ENCODE measurements at places on chromosomes 5 and 9.

DNA sequence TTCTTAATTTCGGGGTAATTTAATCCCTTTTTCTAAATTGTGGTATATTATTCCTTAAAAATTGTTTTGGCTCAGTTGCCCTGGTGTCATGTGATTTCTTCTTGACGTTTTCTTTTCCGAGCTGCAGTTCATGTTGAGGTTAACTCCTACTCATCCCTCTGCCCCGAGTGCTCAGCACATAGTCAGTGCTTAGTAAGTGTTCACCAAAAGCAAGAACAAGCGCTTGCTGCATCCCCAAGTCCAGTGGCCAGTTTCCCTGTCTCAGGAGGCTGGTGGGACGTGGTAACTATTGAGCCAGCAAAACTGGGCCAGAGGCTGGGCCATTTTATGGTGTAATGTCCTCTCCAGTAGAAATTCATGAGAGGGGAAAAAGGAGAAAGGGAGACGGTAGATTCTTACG lies 23.3 kb downstream of the TRIO start:
- no peaks in the 10 kb centered on the region for H3K27me3 ChIP-seq
- no peak for DNase-seq
- no peak overlapping the region for H3K4me3 ChIP-seq

DNA sequence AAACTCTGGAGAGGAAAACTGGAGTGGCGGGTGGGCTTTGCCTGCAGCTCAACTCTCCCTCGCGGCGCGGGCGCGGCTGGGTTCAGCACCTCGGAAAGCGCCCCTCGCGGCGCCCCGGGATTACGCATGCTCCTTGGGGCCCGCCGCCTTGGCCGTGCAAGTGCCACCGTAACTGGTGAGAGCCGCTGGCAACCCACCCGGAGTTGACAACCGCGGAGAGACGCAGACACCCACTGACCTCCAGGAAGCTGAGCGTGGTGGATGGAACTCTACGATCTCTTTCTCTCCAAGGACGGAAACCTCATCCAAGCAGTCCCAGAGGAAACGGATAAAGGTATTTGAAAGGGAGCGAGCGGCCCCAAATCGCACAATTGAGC lies 194 bp upstream of the RXFP3 start:
- peak overlapping the region; percentile 56 for H3K4me3 ChIP-seq
- no peak overlapping the region for H3K27ac ChIP-seq
- H3K4me1 ChIP-seq: no peaks in the 10 kb centered on the region
- H3K36me3 ChIP-seq: no peaks in the 10 kb centered on the region
- H3K27me3 ChIP-seq: peaks cover 42% of the 10 kb centered on the region

- H3K4me1 ChIP-seq: no peaks in the 10 kb centered on the region
- H3K27me3 ChIP-seq: no peaks in the 10 kb centered on the region
- H3K4me3 ChIP-seq: no peak overlapping the region
Observed at GRCh38 chr9:96323169-96323568, 21.2 kb upstream of the HSD17B3 start.

DNA sequence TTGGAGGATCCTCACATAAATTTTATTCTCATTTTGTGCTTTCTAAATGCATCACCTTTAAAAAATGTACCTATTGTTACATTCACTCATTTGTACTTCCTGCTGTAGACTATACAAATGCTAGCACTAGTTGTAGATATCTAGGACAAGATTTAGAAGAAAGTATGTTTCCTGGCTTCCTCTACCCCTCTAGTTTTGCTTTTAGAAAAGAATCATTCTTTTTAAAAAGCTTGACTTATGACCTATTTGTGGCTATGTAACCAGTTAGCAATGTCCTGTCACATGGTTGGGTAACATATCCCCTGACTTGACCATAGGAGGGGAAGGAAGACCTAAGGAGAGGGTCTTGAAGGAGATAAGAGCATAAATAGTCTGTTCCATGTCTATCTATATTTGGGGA lies 13.3 kb downstream of the CAMK4 start:
- H3K36me3 ChIP-seq: no peaks in the 10 kb centered on the region
- peaks cover 6% of the 10 kb centered on the region for H3K4me1 ChIP-seq
- no peak overlapping the region for H3K4me3 ChIP-seq
- peak; percentile 19 for DNase-seq
- H3K27ac ChIP-seq: no peak overlapping the region
- no peaks in the 10 kb centered on the region for H3K27me3 ChIP-seq

GRCh38 chr5:98110791-98111190 lies 662.7 kb upstream of the RGMB start:
- H3K27me3 ChIP-seq: no peaks in the 10 kb centered on the region
- H3K27ac ChIP-seq: peak overlapping the region; percentile 85
- peaks cover 10% of the 10 kb centered on the region for H3K4me1 ChIP-seq
- peak; percentile 53 for DNase-seq
- H3K4me3 ChIP-seq: no peak overlapping the region
- H3K36me3 ChIP-seq: no peaks in the 10 kb centered on the region

- no peaks in the 10 kb centered on the region for H3K4me1 ChIP-seq
- H3K27me3 ChIP-seq: no peaks in the 10 kb centered on the region
- H3K27ac ChIP-seq: no peak overlapping the region
Observed at GRCh38 chr9:70205366-70206020, 53.3 kb upstream of the SMC5 start.

DNA sequence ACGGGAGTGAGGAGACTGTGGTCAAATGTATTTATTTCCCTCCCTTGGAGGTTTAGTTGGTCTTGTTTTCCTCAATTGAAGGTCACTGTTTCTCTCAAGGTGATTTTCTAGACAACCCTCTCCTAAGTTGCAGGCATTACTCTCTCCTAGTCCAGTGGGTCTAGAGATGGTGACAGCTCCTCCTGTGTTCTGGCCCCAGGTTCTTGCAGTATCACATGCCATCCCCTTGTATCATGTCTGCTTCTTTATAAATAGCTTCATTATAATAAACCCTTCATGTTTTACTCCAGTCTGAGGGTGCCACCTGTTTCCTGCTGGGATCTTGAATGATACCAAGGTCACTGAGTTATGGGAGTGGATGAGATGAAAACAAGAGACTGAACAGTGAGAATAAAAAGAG lies 208.0 kb upstream of the KCNN2 start:
- H3K36me3 ChIP-seq: no peaks in the 10 kb centered on the region
- no peaks in the 10 kb centered on the region for H3K4me1 ChIP-seq
- H3K27me3 ChIP-seq: no peaks in the 10 kb centered on the region
- H3K4me3 ChIP-seq: no peak overlapping the region
- no peak for DNase-seq
- H3K27ac ChIP-seq: no peak overlapping the region

- H3K27ac ChIP-seq: no peak overlapping the region
- H3K27me3 ChIP-seq: peaks cover 2% of the 10 kb centered on the region
- H3K36me3 ChIP-seq: no peaks in the 10 kb centered on the region
- H3K4me3 ChIP-seq: no peak overlapping the region
- no peak for DNase-seq
- no peaks in the 10 kb centered on the region for H3K4me1 ChIP-seq
Observed at GRCh38 chr9:13569602-13570067, 290.1 kb upstream of the MPDZ start.

- no peak overlapping the region for H3K27ac ChIP-seq
- no peaks in the 10 kb centered on the region for H3K36me3 ChIP-seq
- H3K27me3 ChIP-seq: no peaks in the 10 kb centered on the region
- no peak for DNase-seq
Observed at GRCh38 chr5:179212870-179213269, 132.4 kb downstream of the ADAMTS2 start.

- peaks cover 54% of the 10 kb centered on the region for H3K27me3 ChIP-seq
- H3K36me3 ChIP-seq: no peaks in the 10 kb centered on the region
- H3K4me1 ChIP-seq: no peaks in the 10 kb centered on the region
- DNase-seq: no peak
Observed at GRCh38 chr5:139848508-139849100, 53.0 kb downstream of the PSD2 start.

DNA sequence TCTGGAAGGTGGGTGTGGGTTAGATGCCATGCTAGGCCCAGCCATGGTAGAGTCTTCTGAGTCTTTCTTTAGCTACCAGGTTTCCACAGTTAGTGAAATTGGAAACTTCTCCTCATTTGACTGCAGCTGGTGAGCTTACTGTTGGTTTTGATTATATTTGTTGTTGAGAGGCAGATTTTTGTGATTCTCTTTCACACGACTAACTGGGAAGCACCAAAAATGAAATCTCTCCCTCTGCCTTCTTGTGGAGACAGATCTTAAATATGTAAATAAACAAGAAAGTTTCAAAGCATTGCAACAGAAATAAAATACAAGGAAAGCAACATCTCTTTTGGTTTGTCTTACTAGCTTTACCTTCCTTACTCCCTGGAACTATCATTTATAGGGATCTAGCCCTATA lies 122.2 kb downstream of the CEMIP2 start:
- H3K36me3 ChIP-seq: no peaks in the 10 kb centered on the region
- 0 out of 2 replicates have a peak, but pooled peaks cover 2% of the 10 kb centered on the region for H3K4me1 ChIP-seq
- H3K27me3 ChIP-seq: peaks cover 4% of the 10 kb centered on the region
- H3K4me3 ChIP-seq: no peak overlapping the region
- DNase-seq: no peak

- H3K36me3 ChIP-seq: no peaks in the 10 kb centered on the region
- DNase-seq: no peak
- no peaks in the 10 kb centered on the region for H3K4me1 ChIP-seq
- no peak overlapping the region for H3K4me3 ChIP-seq
- H3K27ac ChIP-seq: no peak overlapping the region
Observed at GRCh38 chr5:169299191-169299662, 1.7 kb downstream of the SLIT3 start.

DNA sequence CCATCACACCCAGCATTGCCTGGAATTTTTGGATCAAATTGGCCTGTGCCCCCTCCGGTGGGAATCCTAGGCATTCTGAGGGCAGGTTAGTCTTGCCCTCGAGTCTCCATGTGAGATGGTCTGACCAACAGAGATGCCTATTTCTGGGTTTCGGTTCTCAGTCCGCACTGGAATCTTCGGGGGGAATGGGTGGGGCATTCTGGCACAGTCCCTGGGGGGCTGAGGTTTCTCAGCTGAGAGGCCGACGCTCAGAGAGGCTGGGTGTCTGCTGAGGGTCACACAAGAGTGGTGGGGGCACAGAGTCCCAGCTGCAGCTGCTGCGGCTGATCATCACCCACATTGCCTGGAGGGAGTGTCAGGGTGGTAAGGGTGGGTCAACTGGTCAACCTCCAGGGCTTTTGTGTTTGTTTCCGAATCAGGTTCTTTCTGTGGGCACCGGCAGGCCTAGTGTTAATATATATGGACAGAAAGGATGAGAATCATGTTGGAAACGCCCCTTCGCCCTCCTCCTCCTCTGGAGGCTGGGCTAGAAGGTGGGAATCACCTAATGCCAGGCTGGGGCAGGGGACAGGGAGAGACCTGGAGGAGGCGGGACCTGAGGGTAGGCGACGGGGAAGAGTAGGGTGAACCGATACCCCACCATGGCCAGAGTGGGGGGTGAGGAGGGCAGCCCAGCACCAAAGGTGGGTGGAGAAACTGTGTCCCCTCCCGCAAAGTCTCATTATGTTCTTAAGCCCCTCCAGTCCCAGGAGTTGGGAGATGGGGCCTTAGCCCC lies 149.5 kb upstream of the PHYKPL start:
- H3K4me3 ChIP-seq: no peak overlapping the region
- H3K27ac ChIP-seq: no peak overlapping the region
- no peak for DNase-seq
- no peaks in the 10 kb centered on the region for H3K36me3 ChIP-seq

- no peaks in the 10 kb centered on the region for H3K4me1 ChIP-seq
- H3K36me3 ChIP-seq: no peaks in the 10 kb centered on the region
- H3K27ac ChIP-seq: no peak overlapping the region
- H3K4me3 ChIP-seq: no peak overlapping the region
- no peak for DNase-seq
Observed at GRCh38 chr5:28961816-28962215, 1923.4 kb upstream of the CDH9 start.

GRCh38 chr5:14595189-14595588 lies 13.6 kb downstream of the OTULINL start:
- no peak overlapping the region for H3K27ac ChIP-seq
- no peak for DNase-seq
- peaks cover 21% of the 10 kb centered on the region for H3K27me3 ChIP-seq
- H3K4me3 ChIP-seq: no peak overlapping the region
- H3K36me3 ChIP-seq: no peaks in the 10 kb centered on the region

DNA sequence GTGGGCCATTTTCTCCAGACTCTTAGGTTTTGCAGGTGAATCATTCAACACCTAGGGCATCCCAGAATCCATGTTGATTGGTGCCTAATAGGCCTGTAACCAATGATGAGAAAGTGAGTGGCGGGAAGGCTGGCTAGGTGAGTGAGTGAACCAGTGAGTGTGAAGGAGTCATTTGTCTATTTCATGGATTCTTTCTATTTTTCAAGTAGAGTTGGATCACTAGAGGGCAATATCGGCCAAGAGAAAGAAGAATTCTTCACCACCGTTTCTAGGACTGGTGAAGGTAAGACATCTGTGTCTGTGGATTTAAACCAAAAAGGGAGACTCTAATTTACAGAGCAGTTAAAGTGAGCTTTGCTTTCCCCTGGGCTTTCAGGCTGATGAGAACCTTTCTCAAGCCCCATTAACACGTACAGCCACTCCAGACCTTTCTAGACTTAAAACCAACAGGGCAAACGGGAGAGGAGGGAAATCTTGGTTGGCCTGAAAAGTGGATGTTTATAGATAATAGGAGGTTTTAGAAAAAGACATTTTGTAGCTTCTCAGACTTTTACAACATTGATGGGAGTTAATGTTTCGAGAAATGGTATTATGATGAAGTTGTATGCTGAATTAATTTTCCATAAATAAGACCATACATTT lies 114.3 kb upstream of the IL12B start:
- H3K36me3 ChIP-seq: no peaks in the 10 kb centered on the region
- peaks cover 3% of the 10 kb centered on the region for H3K4me1 ChIP-seq
- DNase-seq: peak; percentile 69
- no peak overlapping the region for H3K27ac ChIP-seq

GRCh38 chr5:103178167-103178566 lies 58.1 kb downstream of the PPIP5K2 start:
- H3K4me1 ChIP-seq: no peaks in the 10 kb centered on the region
- peaks cover 8% of the 10 kb centered on the region for H3K36me3 ChIP-seq
- DNase-seq: no peak

GRCh38 chr5:170327829-170328228 lies 30.3 kb upstream of the LCP2 start:
- H3K4me3 ChIP-seq: no peak overlapping the region
- no peak for DNase-seq
- no peaks in the 10 kb centered on the region for H3K4me1 ChIP-seq

DNA sequence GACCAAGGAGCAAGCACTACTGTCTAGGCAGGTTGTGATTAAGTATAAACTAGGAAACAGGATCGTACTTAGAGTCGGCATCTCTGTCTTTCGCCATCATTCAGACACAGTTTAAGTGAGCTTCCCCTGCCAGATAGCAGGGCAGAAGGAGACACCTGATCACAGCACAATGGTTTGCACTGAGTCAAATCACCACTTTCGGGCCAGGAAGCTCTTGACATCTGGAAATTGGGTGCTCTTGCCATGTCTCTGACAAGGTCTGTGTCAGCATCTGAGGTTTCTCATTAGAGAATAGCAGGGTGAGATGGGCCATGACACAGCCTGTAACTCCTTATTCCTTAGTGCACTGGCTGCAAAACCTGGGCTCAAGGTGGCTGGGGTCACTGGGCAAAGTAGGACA lies 8.3 kb downstream of the ADRB2 start:
- no peak overlapping the region for H3K27ac ChIP-seq
- H3K4me3 ChIP-seq: no peak overlapping the region
- H3K36me3 ChIP-seq: no peaks in the 10 kb centered on the region
- H3K4me1 ChIP-seq: peaks cover 2% of the 10 kb centered on the region
- DNase-seq: no peak

Data from IMR-90 (cell line).